GM06990 (cell line): ENCODE measurements at places on chromosomes 12 and 14.

GRCh38 chr14:92783813-92784431 is 10.2 kb upstream of the GOLGA5 start:
- peak; percentile 32 for DNase-seq

DNA sequence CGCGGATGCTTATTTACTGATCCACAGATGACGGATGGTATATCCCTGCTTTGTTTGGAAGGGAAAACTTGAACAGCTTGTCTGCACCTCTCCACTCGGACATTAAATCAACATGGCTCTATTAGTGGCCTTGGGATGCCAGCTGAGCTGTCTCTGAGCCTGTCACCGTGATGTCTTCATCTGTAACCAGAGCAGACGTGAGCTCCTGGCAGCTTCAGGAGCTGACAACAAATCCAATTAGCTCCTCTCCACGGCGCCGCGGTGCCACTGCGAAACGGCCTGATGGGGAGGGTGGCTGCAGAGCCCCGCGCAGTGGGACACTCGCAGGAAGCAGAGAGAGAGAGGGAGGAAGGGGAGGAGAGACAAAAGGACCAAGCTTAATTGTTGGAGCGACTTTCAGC is 112.3 kb downstream of the PAPOLA start:
- no peak for DNase-seq

DNA sequence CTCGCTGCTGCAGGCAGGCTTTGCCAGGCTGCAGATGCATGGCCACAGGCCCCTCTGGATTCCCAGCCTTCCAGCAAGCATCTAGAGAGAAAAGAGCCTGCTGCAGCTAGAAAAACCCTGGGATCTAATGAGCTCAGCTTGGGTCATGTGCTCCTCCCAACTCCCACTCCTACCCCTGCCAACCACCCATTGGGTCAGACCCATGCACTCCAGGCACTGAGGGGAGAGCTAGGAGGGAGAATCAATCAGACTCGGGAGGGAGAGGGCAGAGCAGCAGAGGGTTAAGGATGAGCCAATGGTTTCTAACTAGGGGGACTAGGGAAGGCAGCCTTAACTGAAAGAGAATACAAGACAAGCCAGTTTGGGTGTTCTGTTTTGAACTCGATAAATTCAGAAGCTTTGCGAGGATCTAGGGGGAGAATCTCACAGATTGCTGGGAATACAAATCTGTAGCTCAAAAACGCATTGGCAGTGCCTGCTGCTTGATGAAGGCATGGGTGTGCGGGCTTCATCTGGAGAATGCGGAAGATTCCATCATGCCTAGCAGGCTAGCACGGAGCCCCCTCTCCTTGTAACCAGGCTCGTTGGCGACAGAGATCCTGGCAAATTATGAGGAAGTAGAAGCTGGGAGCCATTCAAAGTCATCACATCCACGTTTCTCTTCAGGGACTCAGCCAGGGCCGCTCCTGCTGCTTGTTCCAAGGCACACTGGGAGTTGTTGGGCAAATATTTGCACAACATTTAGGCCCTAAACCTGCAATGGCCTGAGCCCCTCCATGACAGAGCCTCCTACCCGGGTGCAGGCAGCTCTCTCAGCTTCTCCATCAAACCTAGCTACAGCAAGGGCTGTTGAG is 56.4 kb downstream of the VCPKMT start:
- no peak for DNase-seq

GRCh38 chr14:53468876-53469275 is 315.8 kb upstream of the DDHD1 start:
- DNase-seq, result no peak

DNA sequence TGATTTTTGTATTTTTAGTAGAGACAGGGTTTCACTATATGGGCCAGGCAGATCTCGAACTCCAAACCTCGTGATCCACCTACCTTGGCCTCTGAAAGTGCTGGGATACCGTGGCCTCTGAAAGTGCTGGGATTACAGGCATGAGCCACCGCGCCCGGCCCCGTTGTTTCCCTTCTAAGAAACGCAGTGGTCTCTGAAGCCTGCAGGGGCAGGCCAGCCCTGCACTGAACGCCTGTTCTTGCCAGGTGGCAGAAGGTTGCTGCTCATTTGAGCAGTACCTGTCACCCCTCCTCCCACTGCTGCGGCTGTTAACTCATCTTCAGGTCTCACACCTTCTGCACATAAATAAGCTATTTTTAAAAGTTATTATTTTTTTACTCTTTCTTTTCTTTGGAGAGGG is 24.3 kb downstream of the GPRC5A start:
- no peak for DNase-seq
